ENCODE measurements at places on chromosomes 12 and 14.

DNA sequence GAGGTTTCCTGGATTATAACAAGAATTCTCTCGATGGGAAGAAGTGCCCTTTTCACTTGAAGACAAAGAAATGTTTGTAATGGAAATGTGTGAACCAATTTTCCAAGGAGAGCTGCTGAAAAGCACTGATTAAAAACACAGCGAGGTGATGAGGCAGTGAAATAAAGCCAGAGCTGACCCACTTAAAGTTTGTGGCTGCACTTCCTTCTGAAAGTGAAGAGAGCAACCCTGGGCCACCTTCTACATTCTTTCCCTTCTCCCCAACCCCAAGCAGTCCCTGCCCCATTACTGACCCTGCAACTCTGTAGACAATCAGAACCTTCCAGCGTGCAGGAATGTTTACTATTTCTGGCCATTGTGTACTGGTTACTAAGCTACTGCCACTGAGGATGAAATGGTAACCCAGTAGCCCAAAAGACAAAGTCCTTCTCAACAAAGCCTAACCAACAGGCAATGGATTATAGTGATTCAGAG, 173.9 kb downstream of the TTC7B start:
- DNase-seq: no peak

- no peak for DNase-seq
Observed at GRCh38 chr14:75566321-75566720, 12.1 kb upstream of the FLVCR2 start.

GRCh38 chr12:43060742-43061141, 471.2 kb upstream of the PRICKLE1 start:
- no peak for DNase-seq

- no peak for DNase-seq
Observed at GRCh38 chr12:23891115-23891514, 58.4 kb downstream of the SOX5 start.

DNA sequence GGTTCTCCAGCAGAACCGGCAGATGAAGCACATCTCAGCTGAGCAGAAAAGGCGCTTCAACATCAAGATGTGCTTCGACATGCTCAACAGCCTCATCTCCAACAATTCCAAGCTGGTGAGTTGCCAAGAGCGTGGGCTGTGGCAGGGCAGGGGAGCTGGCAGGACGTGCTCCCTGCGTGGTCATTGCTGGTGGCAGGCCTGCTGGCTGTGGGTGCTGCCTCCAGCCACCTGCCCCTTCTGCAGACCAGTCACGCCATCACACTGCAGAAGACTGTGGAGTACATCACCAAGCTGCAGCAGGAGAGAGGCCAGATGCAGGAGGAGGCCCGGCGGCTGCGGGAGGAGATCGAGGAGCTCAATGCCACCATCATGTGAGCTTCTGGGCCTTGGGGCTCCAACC, 35.8 kb downstream of the IL31 start:
- DNase-seq: no peak

DNA sequence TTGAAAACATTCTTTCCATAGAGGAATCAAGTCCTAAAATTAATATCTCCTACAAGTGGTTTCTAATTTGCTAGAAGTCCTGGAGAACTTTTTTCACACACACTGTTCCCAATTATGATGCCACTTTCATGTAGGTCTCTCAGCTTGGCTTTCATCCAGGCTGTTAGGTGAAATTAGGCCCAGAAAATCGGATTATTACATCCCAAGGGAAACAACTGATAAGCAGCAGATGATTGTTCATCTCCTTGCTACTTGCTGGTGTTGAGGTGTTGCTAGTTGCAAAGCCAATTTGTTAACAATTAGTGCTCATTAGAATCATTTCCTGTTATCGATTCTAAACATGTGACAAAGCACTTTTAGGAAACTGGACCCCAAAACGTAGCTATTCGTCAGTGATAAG, 248.0 kb downstream of the PDZRN4 start:
- no peak for DNase-seq

- DNase-seq: no peak
Observed at GRCh38 chr14:58866391-58866790, 228.6 kb downstream of the DACT1 start.

GRCh38 chr12:66516133-66516532, 162.7 kb downstream of the GRIP1 start:
- DNase-seq: no peak

GRCh38 chr14:61342932-61343331, 21.6 kb downstream of the PRKCH start:
- no peak for DNase-seq

DNA sequence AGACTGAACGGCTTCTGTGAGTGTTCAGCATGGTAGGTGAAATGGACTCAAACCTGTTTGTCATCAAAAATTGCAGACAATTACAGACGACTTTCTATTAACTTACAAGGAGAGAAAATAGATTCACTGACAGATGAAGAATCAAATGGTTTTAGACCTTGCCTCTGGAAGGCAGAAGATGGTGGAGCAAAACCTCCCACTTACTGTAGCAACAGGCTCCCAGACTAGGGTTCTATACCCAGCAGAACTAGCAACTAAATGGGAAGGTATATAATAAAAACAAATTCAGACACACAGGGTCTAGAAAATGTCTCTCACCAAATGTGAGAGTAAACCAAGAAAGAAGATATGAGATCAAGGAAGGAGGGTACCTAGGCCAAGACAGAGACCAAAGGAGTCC, 36.8 kb downstream of the RNF34 start:
- DNase-seq: no peak

DNA sequence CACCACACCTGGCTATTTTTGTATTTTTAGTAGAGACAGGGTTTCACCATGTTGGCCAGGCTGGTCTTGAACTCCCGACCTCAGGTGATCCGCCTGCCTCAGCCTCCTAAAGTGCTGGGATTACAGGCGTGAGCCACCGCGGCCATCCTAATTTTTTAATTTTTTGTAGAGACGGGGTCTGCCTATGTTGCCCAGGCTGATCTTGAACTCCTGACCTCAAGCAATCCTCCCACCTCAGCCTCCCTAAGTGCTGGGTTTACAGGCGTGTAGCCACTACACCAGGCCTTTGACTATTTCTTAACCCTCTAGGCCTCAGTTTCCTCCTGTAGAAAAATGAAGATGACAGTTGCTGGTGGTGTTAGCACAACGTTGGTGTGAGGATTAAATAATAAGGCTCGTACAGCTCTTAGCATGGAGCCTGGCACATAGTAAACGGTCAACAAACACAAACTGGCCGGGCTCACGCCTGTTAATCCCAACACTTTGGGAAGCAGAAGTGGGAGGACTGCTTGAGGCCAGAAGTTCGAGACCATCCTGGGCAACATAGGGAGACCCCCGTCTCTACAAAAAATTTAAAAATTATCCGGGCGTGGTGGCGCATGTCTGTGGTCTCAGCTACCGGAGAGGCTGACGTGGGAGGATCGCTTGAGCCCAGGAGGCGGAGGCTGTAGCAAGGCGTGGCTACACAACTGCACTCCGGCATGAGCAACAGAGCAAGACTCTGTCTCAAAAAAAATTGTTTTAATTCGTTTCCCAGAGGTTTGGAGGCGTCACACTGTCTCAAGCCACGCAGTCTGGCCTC, 979 bp downstream of the DDX54 start:
- no peak for DNase-seq

- DNase-seq: no peak
Observed at GRCh38 chr14:57029620-57030253, 219.5 kb upstream of the OTX2 start.

- no peak for DNase-seq
Observed at GRCh38 chr14:30225176-30225575, 297.5 kb upstream of the PRKD1 start.

DNA sequence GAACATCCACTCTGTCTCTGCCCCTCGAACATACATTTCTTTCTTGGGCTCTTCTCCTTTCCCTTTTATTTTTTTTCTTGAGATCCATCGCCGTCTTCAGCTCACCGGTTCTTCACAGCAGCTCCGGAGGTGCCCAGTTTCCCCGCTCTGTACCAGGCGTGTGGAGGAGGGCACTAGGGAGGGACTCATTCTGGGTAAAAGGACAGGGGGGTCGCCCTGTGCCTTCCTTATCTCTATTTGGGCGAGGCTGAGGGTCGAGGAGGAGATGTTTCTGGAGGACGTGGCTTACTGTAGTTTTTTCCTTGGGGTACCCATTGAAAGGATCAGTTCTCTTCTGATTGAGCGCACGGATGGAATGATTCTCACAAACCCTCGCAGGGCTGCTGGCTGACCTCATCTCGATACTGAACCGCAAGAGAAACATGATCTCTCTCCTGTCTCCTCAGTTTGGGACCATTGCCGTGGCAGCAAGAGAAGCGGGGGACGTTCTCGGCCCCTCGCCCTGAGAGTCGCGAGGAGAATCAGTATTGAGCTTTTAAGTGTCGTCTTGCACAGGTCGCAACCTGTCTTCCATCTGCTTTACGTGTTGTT, 386 bp downstream of the LIN52 start:
- no peak for DNase-seq

DNA sequence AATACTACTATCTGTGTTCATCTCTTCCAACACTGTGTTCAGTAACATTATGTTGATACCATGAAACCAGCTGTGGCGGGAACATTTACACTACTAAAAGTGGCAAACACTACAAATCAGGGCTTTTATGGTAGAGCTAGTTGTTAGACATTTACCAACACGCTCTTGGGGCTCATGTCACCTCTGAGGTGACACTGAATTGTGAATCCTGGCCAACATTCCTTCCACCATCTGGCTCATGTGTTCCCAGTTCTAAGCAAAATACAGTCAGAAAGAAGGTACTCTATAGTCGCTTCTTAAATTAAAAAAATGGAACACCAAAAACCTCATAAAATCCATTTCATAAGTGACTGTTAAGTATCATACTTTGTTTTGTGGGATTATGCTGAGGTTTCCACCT, 436.6 kb downstream of the FUT8 start:
- peak; percentile 91 for DNase-seq

DNA sequence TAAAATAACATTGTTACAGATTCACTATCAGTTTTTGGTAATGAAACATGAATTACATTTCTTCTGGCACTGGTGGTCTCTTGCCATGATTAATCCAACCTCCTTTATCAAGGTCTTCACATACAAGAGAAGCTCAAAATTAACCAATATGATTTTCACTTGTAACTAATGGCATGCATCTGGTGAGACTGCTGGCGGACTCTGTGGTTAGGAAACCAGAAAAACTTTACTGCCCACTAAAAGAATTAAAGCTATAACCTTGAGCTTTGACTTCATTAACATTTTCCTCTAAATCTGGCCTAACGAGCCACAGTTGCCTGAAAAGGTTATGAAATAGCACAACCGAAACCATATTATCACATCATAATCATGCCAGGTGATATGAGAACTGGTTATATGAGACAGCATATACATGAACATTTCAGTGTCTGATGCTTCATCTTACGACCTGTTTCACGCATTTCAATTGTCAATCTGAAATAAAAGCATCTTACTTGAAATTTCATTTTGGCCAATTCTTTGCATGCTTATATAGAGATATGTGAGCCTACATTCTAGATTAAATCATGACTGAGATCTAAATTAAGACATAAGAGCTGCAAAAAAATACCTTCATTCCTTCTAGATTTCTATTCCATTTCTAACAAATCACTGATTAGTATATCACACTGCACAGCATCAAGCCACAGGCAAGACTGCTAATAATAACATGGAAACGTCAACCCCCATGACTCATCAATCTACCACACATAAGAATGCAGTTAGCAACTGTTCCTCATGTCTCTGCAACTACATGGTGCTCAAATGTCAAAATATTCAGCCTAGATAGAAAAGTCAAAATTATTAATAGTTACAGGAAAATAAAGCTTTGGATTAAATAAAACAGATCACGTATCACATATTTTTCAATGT, 89.3 kb downstream of the OSBPL8 start:
- no peak for DNase-seq

GRCh38 chr12:71567537-71567936, 96.1 kb downstream of the ZFC3H1 start:
- no peak for DNase-seq

DNA sequence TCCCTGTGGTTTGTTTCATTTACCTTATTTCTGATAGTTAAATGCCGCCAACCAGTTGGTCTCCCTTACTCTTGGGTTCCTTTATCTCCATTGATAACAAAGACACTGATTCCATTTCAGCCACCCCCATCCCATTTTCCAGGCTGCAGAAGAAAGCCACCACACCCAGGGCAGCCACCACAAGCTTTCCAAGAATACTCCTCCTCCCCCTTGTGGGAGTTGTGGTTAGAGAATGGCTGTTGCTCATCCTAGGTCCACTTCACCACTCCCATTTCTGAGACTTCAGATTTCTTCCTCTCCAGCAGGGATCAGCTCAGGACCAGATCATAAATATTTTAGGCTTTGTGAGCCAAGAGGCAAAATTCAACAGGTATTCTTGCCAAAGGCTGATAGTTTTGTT, 73.9 kb downstream of the ANO4 start:
- DNase-seq: no peak

DNA sequence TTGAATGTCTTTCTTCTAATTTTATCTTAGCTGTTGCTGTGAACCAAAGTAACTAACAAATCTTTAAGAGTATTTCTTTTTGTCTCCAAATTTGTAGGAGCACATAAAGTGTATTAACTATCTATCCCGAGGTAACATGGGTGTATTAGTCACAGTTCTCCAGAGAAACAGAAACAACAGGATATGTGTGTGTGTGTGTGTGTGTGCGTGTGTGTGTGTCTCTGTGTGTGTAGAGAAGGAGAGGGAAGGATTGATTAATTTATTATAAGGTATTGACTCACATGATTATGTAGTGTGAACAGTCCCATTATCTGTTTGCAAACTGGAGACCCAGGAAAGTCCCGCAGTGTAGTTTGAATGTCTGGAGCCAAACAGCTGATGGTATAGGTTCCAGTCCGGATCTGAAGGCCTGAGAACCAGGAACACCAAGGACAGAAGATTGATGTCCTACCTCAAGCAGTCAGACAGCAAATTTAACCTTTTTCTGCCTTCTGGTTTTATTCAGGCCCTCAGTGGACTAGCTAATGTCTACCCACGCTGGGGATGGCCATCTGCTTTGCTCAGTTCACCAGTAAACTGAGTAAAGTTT, 14.4 kb downstream of the G2E3 start:
- no peak for DNase-seq

- DNase-seq: no peak
Observed at GRCh38 chr12:107129315-107129930, 36.1 kb upstream of the CRY1 start.

- DNase-seq: peak; percentile 20
Observed at GRCh38 chr14:37889087-37889486, 293.7 kb downstream of the TTC6 start.

DNA sequence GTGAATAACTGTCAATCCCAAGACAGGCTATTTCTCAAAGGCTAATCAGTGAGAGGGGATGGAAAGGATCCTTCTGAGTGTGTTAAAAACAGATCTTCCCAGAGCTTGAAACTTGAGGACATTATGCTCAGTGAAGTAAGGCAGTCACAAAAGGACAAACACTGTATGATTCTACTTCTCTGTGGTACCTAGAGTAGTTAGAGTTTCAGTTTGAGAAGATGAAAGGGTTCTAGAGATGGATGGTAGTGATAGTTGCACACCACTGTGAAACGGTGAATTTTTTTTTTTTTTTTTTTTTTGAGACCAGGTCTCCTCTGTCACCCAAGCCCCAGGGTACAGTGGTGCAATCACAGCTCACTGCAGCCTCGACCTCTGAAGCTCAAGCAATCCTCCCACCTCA, 133.8 kb downstream of the SAMD4A start:
- no peak for DNase-seq
